ENCODE measurements at places on chromosomes 3 and 15. TPM values are rescaled to one million over a fixed set of nuclear protein-coding genes. Genes with fewer than 3 reads are reported as not detected.
A peak's percentile ranks its signal among the peaks of the same experiment; 100 is the strongest.

The CKMT1A gene
- not detected for total RNA-seq

The ASB14 gene
- total RNA-seq = not detected

DNA sequence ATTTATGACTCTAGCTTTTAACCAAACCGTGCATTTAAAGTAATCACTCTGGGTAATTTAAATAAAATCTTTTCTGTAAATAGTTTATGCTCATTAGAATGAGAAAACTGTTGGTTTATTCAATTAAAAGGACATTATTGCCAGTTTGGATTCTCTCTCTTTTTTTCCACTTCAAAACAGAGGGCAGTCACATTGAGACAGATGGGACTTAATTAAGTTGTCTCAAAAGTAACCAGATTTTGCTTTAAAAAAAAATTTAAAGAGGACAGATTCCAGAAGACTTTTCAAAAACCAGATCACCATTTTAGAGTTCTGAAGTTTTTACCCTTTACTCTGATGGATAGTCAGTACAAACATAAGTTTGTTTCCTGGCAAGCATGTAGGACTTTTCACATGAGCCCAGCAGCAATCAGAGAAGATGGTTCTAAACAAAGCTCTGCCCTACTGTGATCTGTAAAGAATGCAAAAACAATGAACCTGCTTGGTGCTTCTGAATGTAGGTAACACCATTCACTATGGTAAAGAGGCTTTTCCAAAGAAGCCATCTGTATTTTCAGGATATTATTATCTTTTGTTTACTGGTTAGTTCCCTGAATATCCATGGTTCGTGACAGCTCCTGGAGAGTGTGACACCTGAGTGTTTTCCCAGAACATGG is 136.2 kb downstream of the LRTM1 start:
- DNase-seq = no peak

- no peak for DNase-seq
Observed at GRCh38 chr3:43411429-43411828, 125.1 kb downstream of the SNRK start.

GRCh38 chr3:176479248-176479647 is 718.0 kb downstream of the TBL1XR1 start:
- DNase-seq = no peak

- no peak for DNase-seq
Observed at GRCh38 chr3:158103081-158103886, 2.9 kb downstream of the SHOX2 start.

GRCh38 chr15:81043935-81044575 is 43.3 kb downstream of the TLNRD1 start:
- DNase-seq = peak; percentile 38

- no peak for DNase-seq
Observed at GRCh38 chr3:29451920-29452319, 171.0 kb downstream of the RBMS3 start.

Measured in osteocyte (in vitro differentiated cells).